Cardiac muscle cell (in vitro differentiated cells and primary cell): ENCODE measurements at places on chromosomes 5 and 9.

GRCh38 chr5:176886336-176887251 is 12.6 kb downstream of the HK3 start:
- H3K27me3 ChIP-seq = no peaks in the 10 kb centered on the region
- no peaks in the 10 kb centered on the region for H3K4me1 ChIP-seq
- no peak overlapping the region for H3K4me3 ChIP-seq

DNA sequence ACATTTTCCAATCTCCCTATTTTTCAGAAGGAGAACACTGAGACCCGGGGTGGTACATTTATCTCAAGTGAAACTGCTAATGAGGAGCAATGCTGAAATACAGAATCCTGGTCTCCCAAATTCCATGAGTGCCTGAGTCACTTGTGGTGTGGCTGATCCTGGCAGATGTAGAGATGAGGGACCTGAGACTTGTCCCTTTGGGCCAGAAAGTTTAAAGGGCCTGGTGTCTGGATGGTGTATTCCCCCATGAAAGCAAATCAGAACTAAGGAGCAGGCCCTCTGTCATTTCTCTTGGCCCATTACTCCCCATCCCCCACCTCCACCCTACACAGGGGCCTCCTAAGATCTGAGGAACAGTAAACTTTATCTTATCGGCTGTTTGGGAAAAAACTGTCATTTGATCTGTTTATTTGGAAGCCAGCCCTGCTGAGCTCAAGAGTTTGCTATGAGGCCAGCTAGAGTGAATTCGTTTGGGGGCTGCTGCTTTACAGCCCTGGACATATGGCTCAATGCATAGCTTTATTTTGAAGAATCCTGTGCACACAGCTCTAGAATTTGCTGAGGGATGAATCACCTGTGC is 140.3 kb downstream of the LHFPL2 start:
- peak overlapping the region; percentile 87 for H3K27ac ChIP-seq
- H3K4me1 ChIP-seq = peaks cover 94% of the 10 kb centered on the region
- H3K4me3 ChIP-seq = peak overlapping the region; percentile 2
- H3K27me3 ChIP-seq = no peaks in the 10 kb centered on the region
- H3K36me3 ChIP-seq = no peaks in the 10 kb centered on the region

GRCh38 chr5:120550358-120550757 is 86.3 kb downstream of the PRR16 start:
- H3K36me3 ChIP-seq = no peaks in the 10 kb centered on the region
- H3K4me3 ChIP-seq = no peak overlapping the region
- H3K27me3 ChIP-seq = no peaks in the 10 kb centered on the region

- peaks cover 5% of the 10 kb centered on the region for H3K4me1 ChIP-seq
- H3K27me3 ChIP-seq = no peaks in the 10 kb centered on the region
- H3K27ac ChIP-seq = no peak overlapping the region
Measured at GRCh38 chr5:112407666-112408065, 11.4 kb downstream of the EPB41L4A start.

DNA sequence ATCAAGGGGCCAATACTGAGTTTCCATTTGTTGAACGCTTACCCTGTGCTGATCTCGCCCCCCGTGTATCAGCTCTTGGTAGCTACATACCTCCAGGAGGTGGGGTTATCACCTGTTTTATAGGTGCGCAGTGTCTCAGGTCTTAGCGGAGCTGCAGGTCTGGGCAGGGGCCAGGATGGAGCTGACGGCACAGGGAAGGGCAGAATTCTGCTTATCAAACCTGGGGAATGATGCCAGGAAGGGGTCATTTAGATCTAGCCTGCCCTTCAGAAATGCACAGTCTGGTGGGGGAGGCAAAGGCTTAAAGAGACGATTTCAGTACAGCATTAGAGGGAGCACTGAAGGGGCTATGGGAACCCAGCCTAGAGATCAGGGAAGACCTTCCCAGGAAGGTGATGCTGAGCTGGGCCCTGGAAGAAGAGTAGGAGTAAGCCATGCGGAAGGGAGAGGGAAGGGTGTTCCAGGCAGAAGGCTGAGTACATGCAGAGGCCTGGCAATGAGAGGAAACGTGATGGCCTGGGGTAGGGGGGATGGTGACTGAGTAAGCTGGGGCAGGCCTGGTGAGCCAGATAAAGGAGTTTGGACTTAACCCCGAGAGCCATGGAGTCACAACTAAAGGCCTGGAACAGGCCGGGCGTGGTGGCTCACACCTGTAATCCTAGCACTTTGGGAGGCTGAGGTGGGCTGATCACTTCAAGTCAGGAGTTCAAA is 31.5 kb downstream of the OLFML2A start:
- H3K4me3 ChIP-seq = no peak overlapping the region
- no peaks in the 10 kb centered on the region for H3K36me3 ChIP-seq
- no peak for DNase-seq
- no peak overlapping the region for H3K27ac ChIP-seq
- peaks cover 10% of the 10 kb centered on the region for H3K4me1 ChIP-seq
- no peaks in the 10 kb centered on the region for H3K27me3 ChIP-seq

DNA sequence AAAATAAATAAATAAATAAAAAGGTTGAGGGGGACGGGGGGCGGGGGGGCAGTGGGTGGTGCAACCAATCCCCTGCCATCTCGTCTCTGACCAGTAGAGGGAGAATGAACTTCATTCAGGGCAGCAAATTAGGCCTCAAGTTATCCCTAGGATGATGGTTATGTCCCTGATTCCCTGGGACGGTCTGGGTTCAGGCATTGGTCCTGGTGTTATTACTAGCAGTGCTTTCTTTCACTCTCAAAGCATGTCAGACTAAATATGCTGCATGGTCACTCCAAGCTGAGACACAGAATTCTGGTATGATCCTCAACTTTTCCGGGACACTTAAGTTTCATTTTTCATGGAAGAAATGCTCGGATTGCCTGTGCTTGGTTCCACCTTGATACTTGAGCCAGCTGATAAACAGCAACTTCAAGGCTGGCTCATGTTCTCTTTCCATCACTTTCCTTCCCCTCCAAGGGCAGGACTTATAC is 59.4 kb downstream of the DAP start:
- no peaks in the 10 kb centered on the region for H3K36me3 ChIP-seq
- no peak overlapping the region for H3K27ac ChIP-seq

DNA sequence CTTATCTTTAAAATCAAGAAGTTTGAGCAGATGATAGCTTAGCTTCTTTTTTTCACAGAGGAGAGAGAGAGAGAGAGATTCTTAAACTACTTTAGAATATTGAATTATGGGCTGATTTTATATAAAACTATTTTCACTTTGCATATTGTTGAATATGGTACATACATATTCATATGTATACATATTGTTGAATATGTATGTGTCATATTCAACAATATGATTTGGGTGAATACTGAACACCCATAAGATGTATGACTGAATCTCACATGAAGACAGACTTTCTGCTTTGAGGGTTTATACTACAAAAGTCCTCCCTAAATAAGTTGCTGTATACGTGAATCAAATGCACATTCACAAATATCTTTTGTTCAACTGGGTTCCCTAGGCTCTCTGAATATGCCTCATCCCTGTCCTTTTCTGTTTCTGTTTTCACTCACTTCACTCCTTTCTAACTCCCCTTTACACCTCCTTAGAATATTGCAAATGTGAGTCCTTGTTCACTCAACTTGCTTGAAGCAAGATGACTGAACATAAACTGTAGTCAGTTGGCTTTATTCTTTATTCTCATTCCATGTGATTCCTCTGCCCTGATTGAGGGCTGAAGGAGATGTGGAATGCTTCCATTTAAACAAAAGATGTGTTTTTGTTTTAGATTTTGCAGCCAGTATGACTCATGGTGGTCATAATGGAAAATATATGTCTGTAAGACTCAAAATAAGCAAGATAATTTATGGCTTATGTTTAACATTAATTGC is 225.4 kb upstream of the DAB2 start:
- no peaks in the 10 kb centered on the region for H3K4me1 ChIP-seq
- H3K27me3 ChIP-seq = no peaks in the 10 kb centered on the region
- H3K36me3 ChIP-seq = no peaks in the 10 kb centered on the region
- no peak overlapping the region for H3K27ac ChIP-seq
- H3K4me3 ChIP-seq = no peak overlapping the region
- DNase-seq = no peak

GRCh38 chr9:116370556-116370955 is 217.0 kb downstream of the PAPPA start:
- no peaks in the 10 kb centered on the region for H3K27me3 ChIP-seq
- no peak overlapping the region for H3K4me3 ChIP-seq
- no peaks in the 10 kb centered on the region for H3K4me1 ChIP-seq
- DNase-seq = no peak
- no peak overlapping the region for H3K27ac ChIP-seq

DNA sequence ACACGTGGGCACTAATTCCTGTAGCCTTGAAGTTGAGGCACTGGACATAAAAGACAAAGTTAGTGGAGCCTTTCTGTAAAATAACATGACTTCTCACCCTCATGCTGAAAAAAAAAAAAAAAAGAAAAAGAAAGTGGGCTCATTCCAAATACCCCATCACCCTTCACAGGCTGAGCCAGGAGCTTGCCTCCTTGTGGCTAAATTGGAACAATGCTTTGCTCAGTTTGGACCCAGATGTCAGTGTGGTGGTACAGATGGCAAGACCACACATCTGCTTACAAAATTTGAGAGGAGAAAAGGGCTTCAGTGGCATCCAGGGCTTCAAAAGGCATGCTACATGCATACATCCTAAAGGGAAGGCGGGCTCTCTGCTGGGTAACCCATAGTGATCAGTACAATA is 342.8 kb downstream of the EBF1 start:
- H3K4me3 ChIP-seq = no peak overlapping the region
- H3K27ac ChIP-seq = no peak overlapping the region
- no peaks in the 10 kb centered on the region for H3K27me3 ChIP-seq

GRCh38 chr5:10891193-10891592 is 130.2 kb upstream of the DAP start:
- DNase-seq = no peak
- H3K4me3 ChIP-seq = no peak overlapping the region
- H3K27me3 ChIP-seq = no peaks in the 10 kb centered on the region
- H3K27ac ChIP-seq = no peak overlapping the region
- no peaks in the 10 kb centered on the region for H3K36me3 ChIP-seq

DNA sequence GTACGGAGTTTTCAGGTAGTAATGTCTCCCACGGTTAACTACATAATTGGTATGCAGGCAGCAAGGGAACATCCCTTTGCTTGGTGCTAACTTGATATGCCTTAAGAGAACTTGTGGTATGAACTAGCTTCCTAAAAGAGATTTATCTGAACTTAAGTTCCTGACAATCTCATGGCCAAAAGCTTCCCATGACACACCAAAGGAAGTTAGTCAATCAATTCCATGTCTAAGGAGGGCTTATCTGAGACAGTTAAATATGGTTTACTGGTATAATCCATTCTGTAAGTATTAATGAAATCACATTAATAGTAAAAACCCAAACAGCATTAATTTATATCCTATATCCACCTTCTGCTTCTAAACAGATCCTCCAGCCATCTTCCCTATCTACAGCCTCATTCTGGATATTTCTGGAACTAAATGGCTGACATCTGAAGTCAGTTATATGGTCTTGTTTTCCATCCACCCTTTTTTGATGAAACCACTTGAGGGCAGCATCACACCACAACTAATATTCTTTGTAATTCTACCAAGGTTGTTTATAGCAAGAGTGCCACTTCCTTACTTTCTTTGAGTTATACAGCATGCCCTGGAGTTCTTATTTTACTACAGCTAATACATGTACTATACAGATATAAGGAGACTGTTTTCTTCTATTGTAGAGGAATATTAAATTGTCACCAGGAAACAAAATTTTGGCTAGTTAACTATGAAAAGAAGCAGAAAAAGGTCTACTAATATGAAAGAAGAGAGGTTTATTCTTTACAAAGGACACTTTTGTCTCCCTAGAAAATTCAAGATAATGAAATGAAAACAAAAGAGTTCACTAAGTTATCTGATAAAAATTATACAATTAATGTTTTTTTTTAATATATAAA is 34.7 kb downstream of the SHOC1 start:
- no peaks in the 10 kb centered on the region for H3K27me3 ChIP-seq
- peak; percentile 62 for DNase-seq
- no peak overlapping the region for H3K27ac ChIP-seq
- no peak overlapping the region for H3K4me3 ChIP-seq

- no peaks in the 10 kb centered on the region for H3K4me1 ChIP-seq
- H3K27ac ChIP-seq = no peak overlapping the region
- no peaks in the 10 kb centered on the region for H3K27me3 ChIP-seq
Measured at GRCh38 chr9:79660615-79661014, 88.8 kb downstream of the TLE4 start.

- H3K27ac ChIP-seq = no peak overlapping the region
- H3K36me3 ChIP-seq = no peaks in the 10 kb centered on the region
- peaks cover 27% of the 10 kb centered on the region for H3K27me3 ChIP-seq
- no peaks in the 10 kb centered on the region for H3K4me1 ChIP-seq
- no peak overlapping the region for H3K4me3 ChIP-seq
- no peak for DNase-seq
Measured at GRCh38 chr9:107708791-107709190, 219.2 kb upstream of the KLF4 start.

DNA sequence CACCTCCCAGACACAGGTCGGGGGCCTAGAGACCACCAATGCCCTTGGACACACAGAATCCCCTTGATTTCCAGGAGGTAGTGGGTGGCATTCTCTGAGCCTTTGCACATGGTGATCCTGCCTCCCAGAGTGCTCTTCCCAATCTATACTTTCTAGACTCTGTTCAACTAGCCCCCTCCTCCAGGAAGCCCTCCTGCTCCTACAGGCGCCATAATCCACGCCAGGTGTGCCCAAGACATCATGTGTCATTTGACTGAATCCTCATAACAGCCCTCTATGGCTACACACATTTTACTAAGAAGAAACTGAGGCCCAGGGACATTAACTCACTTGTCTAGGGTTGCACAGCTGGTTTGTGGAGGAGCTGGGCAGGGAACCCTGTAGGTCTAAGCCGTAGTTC is 7.1 kb downstream of the BBLN start:
- DNase-seq = no peak
- H3K27me3 ChIP-seq = no peaks in the 10 kb centered on the region
- H3K36me3 ChIP-seq = peaks cover 47% of the 10 kb centered on the region
- H3K27ac ChIP-seq = no peak overlapping the region
- no peaks in the 10 kb centered on the region for H3K4me1 ChIP-seq

GRCh38 chr9:71984403-71984802 is 73.0 kb downstream of the C9orf85 start:
- peak overlapping the region; percentile 66 for H3K27ac ChIP-seq
- H3K4me1 ChIP-seq = peaks cover 43% of the 10 kb centered on the region
- no peaks in the 10 kb centered on the region for H3K36me3 ChIP-seq
- H3K27me3 ChIP-seq = no peaks in the 10 kb centered on the region
- H3K4me3 ChIP-seq = no peak overlapping the region
- DNase-seq = peak; percentile 17

GRCh38 chr9:37197158-37198038 is 77.0 kb downstream of the ZCCHC7 start:
- H3K4me1 ChIP-seq = peaks cover 68% of the 10 kb centered on the region
- DNase-seq = peak; percentile 52
- H3K27me3 ChIP-seq = no peaks in the 10 kb centered on the region
- H3K4me3 ChIP-seq = no peak overlapping the region

DNA sequence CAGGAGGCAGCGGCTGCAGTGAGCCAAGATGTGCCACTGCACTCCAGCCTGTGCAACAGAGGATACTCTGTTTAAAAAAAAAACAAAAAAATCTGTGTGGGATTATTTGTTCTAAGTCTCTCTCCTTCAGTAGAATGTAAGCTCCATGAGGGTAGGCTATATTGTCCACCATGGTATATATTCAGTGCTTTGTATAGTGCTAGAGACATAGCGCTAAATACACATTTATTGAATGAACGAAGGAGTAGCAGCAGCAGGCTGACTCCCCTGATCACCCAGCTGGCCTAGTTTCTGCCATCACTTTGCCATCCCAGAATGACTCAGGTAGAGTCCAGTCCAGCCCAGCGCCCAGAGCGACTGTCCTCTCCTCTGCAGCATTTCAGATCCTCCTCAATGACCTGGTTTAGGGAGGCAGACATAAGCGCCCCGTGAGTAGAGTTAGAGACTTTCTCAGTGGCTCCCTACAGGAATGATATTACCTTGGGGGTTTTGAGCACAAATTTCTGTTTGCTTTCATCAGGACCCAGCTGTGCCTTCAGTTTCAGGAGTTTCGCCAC is 716 bp downstream of the HARS1 start:
- H3K27me3 ChIP-seq = no peaks in the 10 kb centered on the region
- H3K4me1 ChIP-seq = peaks cover 9% of the 10 kb centered on the region
- H3K27ac ChIP-seq = peak overlapping the region; percentile 75
- no peak for DNase-seq
- peaks cover 17% of the 10 kb centered on the region for H3K36me3 ChIP-seq
